Activated T-helper 1 cell treated with anti-CD3 and anti-CD28 coated beads, Interleukin-12 subunit alpha, Interleukin-12 subunit beta, Interleukin-2, Interleukin-4 antibody, amounts not matched to agents 30 ng/mL and 10 ng/mL and 1 ng/mL, durations not matched to agents 14 hours and 24 hours and 36 hours (primary cell): ENCODE measurements at places on chromosomes 6 and 20. TPM values are rescaled to one million over a fixed set of nuclear protein-coding genes. Genes with fewer than 3 reads are reported as not detected.

The VGLL2 gene
- not detected in 2 replicates for total RNA-seq

The SNX3 gene
- 68.5 and 72.5 TPM in 2 replicates for total RNA-seq

The GNRH2 gene
- 2.1 and 2.3 TPM in 2 replicates for total RNA-seq

The C20orf202 gene
- total RNA-seq, result not detected in 2 replicates

The UNC5CL gene
- 0.93 and 0.99 TPM in 2 replicates for total RNA-seq

The WFDC5 gene
- 0.27 TPM in 1 of 2 replicates, not detected in the other for total RNA-seq

The ZBTB12 gene
- 4.6 and 5.1 TPM in 2 replicates for total RNA-seq

The CPNE5 gene
- total RNA-seq, result 0.54 and 0.61 TPM in 2 replicates

The CYP24A1 gene
- total RNA-seq, result not detected in 2 replicates

The PREX1 gene
- total RNA-seq, result 68.2 and 69.4 TPM in 2 replicates

The PTCRA gene
- total RNA-seq, result not detected in 2 replicates

The HLA-DOB gene
- total RNA-seq, result 4.2 and 4.3 TPM in 2 replicates

The RIMS1 gene
- total RNA-seq, result not detected in 2 replicates

The HSD17B8 gene
- total RNA-seq, result 14.8 and 15.2 TPM in 2 replicates

The TFAP2D gene
- total RNA-seq, result not detected in 2 replicates

The ACOT13 gene
- total RNA-seq, result 27.0 and 27.4 TPM in 2 replicates

The CD2AP gene
- total RNA-seq, result 27.3 and 29.3 TPM in 2 replicates

The PGC gene
- 0.60 TPM in 1 of 2 replicates, not detected in the other for total RNA-seq

The FGD2 gene
- 0.65 and 1.5 TPM in 2 replicates for total RNA-seq

The TREML4 gene
- total RNA-seq, result not detected in 2 replicates
